ENCODE measurements at places on chromosomes 16 and 17.

DNA sequence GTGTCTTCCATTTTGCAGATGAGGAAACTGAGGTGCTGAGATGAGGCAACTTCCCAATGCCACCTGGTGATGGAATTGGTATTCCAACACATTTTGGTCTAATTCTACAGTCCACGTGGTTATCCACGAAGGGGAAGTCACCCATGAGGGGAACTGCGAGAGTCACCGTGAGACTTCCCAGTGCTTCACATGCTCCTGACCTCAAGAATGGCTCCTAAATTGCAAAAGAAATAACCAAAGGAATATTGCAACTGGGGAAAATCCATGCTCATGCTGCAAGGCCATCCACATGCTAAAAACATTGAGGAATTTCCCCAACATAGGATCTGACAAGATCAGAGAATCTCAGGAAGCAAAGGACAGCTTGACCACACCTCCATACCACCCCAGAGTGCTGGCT is 153.9 kb downstream of the HS3ST3B1 start:
- DNase-seq, result no peak

DNA sequence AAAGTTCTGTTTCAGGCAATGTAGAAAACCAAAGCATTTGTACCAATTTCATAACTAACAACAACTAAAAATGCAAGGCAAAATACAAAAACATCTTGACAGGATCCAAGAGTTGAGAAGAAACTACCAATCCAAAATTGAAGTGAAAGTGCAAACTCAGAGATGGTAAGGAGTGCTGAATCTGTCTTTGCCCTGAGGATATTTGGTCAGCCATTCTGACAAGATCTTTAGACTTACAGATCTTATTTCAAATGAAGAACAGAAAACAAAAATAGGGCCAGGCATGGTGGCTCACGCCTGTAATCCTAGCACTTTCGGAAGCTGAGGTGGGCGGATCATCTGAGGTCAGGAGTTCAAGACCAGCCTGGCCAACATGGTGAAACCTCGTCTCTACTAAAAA is 412.8 kb downstream of the ZFHX3 start:
- DNase-seq, result no peak

DNA sequence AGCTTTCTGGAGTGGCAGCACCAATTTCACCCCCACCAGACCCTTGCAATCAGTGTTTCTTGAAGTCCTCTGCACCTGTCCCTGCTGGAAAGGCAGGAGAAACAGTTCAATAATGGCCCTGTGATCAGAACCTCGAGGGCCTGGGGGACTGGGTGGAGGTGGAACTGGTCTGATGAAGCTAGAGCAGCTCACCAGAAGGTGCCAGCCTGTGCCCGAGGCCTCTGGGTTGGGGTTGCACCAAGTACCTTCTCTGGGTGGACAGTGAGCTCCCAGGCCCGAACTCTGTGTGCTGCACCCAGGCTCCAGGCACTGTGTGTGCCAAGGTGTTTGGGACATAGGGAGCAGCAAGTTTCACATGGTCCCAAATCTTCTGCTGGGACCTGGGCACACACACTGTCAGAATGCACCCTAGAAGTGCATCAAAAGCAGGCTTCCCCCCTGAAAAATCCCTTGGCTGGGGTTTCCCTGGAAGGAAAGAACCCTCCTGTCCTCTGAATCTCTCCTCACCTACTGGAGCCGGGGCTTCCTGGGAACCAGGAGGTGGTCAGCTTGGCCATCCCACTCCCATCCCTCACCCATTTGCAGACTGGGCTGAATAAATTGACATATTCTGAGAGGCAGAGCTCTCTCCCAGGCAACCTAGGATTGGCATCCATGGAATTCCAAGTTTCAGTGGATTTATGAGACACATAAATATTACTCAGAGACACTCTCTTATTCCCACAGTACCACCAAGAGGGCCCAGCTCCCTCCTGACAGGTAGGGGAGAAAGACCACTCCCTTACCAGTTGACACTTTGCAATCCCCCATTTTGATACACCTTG is 17.4 kb downstream of the CD300LG start:
- no peak for DNase-seq

- no peak for DNase-seq
These were observed 23.7 kb downstream of the IST1 start for GRCh38 chr16:71919035-71919434.

GRCh38 chr17:1966274-1967086 is 58.7 kb downstream of the RTN4RL1 start:
- DNase-seq, result no peak

GRCh38 chr16:87725596-87726235 is 40.1 kb downstream of the KLHDC4 start:
- no peak for DNase-seq

DNA sequence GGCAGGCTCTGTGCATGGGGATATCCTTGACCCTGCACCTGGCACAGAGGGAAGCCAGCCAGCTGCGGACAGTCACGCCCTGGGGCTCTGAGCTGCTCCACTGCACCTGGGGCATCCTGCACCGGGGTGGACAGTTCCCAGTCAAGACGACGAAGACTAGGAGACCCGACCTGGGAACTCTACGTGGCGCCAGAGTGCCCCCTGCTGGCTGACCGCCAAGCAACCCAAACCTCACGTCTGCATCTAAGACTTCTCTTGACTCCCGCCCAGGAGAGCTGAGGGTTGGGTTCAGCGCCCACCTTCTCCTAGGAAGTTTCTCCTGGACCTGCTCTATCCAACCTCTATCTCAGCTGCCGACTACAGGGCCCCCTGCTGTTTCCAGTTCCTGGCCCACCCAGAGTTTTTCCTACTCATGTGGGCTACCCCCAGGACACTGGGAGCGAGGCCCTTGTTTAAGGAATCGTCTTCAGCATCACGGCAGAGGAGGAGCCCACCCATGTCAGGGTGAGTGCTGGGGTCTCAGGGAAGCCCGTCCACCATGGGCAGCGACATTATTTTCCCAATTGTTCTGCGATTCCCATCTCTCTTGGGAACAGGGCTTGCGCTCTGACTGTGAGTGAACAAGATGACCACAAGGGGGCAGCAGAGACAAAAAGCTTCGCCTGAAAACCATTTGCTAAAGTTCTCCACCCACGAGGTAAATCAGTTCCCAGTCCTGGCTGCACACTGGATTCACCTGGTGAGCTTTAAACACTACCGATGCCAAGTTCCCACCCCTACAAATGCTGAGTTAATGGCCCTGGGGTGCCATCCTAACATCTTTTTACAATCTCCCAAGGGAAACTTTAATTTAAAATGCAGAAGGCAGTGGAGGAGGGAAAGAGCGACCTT is 29.3 kb downstream of the TLE7 start:
- peak; percentile 46 for DNase-seq

- DNase-seq, result peak; percentile 73
These were observed 7.6 kb upstream of the PHKG2 start for GRCh38 chr16:30740364-30741251.

DNA sequence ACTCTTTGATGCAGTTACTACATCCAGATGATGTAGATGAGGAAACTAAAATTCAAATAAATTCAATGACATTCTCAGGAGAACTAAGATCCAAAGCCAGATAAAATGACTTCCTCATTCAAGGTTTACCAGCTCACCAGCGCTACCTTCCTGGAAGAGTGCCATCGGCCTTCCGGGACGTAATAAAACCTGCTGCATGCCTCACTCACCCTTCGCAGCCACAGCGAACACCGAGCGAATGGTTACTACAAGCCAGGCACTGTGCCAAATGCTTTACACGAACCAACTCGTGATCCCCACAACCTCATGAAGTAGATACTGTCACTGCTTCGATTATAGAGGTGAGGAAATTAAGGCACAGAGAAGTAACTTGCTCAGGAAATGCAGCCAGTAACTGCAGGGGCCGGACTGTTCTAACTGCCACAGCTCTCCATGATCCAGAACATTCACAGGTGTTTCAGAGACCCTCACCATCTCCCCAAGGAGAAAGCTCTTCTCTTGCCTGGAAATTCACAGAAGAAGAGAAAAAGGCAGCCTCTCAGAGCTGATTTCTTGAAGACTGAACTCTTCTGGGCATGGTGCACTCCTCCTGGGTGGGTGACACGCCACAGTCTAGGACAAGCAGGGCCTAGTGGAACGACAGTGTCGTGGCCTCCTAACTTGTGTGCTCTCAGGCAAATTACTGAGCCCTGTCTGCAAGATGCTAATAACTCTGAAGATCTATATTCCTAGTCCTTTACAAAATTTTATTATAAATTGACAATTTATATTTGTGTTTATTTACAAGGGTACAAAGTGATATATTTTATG is 46.8 kb downstream of the HIC1 start:
- DNase-seq, result no peak

- no peak for DNase-seq
These were observed 2.3 kb downstream of the TMC6 start for GRCh38 chr17:78125976-78126894.

- DNase-seq, result no peak
These were observed 184.9 kb upstream of the CDH11 start for GRCh38 chr16:65306722-65307121.

GRCh38 chr17:27764589-27764988 is 35.7 kb downstream of the NOS2 start:
- DNase-seq, result no peak

DNA sequence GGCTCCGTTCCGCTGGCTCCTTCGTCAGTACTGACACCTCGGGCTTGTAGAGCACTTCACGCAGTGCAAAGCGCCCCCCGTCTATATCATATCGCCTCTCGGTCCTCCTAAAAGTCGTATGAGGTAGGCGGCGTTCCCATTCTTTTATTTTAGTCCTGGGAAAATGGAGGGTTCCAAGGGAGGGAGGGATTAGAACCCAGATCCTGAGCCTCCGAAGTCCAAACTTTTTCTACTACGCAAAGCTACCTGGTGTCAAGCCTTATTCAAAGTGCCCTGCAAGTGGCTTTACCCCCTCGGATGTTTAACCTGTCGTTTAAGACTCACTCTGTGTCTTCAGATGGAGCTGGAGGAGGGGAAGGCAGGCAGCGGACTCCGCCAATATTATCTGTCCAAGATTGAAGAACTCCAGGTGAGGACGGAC is 348 bp upstream of the FTSJ3 start:
- no peak for DNase-seq

GRCh38 chr17:29057361-29057760 is 14.4 kb downstream of the PIPOX start:
- no peak for DNase-seq

DNA sequence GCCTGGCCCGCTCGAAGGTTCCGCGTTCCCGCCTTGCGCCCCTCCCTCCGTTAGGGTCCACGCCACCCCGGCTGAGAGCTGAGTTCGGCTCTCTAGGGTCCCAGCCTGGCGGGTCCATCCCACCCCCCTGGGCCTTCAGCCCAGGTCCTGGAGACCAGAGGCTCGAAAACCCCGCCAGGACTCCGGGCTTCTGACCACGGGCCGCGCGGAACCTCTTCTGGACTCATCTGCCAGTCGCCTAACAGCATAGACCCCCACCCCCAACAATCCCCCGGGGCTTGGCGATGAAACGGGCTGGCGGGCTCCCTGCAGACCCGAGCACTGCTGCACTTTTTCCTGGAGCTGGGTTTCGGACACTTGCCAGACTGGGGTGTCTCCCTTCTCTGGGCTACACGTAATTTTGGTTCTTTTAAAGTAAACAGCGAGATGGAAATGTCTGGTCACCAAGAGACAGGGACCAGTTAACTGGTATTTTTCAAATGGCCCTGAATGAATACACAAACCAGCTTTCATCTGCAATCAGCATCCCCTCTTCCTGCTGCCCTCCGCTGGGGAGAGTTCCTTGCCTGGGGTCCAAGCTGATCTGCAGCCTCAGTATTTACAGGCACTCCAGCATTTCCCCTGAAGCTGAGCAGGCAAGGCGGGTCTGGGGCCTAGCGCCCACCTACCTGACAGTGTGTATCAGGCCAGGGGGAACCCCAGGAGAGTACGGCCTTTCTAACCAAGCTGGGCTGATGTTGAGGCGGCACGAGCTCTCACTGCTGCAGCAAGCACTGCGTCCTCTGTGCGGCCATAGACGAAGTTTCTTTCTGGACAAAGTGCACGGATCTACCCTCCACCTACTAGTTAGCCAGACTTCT is 639 bp upstream of the TRIM65 start:
- DNase-seq, result peak; percentile 61

- no peak for DNase-seq
These were observed 345.4 kb upstream of the EEF2KMT start for GRCh38 chr16:5442986-5443385.

- peak; percentile 68 for DNase-seq
These were observed 11.0 kb downstream of the CYB561 start for GRCh38 chr17:63434951-63435571.

GRCh38 chr17:69090365-69090764 is 29.6 kb upstream of the ABCA9 start:
- no peak for DNase-seq

DNA sequence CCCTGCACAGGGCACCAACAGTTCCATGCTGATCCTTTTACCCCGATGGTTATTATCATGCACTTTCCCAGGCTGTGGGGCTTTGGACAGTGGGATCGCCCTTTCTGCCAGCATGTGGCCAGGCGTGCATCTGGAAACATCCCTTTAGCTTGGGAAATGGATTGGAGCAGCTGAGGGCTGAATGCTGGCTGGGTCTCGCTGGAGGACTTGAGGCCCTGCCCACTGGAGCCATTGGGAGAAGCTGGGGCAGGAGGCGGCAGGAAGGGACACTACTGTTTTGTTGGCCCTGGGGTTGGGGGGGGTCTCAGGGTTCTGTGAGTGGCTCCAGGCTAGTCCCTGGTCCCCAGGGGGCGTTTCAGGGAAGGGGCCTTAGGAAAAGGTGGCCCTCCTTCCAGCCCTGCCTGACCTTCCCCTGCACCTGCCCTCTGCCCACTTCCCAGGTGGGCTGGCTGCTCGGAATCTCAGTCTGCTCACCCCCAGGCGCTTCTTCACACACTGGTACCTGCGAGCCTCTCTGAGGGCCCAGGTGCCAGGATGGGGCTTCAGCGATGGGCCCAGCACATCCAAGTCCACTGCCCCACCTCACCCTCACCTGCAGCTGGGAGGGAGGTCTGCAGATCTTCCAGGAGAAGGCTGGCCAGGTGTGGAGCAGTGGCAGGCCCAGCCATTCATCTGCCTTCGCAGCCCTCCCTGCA is 1.6 kb upstream of the ADGRG3 start:
- DNase-seq, result no peak

- DNase-seq, result no peak
These were observed 4.0 kb upstream of the BRD7 start for GRCh38 chr16:50372611-50373344.

DNA sequence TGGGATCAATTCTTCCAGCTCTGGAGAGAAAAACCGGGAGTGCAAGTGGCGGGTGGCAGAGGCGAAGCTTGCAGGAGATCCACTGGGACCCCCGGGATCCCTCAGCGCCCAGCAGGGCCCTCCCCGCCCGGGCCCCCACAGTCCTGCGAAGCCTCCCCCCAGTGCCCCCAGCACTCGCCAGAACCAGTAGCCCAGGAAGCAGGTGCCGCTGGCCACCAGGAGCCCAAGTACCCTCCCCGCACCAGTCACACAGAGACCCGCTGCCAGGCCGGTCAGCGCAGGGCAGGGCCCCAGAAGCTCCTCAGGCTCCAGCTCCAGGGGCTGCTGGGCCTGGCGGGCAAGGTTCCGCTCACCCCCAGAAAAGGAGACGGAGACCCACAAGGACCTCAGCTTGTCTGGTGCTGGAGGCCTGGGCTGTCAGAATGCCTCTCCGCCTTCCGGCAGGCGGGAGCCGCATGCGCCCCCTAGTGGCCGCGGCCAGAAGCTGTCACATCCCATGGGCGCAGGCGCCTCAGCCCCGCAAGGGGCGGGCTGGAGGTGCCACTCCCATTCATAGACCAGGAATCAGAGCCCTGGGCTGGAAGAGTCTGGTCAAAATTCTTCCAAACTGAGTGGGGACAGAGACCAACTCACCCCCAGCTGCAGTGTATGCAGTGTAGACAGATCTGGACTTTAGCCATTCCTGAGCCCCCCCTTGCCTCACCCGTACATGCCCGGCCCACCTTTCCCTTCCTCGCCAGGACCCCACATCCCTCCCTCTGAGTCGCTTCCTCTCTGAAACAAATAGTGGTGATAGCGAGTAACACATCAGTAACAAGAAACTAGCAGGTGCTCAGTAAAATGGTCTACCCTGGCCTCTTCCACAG is 1002.3 kb downstream of the KCNJ18 start:
- DNase-seq, result no peak
